Naive thymus-derived CD4-positive, alpha-beta T cell (primary cell): ENCODE measurements at places on chromosomes 12 and 14. TPM values are rescaled to one million over a fixed set of nuclear protein-coding genes. Genes with fewer than 3 reads are reported as not detected.

DNA sequence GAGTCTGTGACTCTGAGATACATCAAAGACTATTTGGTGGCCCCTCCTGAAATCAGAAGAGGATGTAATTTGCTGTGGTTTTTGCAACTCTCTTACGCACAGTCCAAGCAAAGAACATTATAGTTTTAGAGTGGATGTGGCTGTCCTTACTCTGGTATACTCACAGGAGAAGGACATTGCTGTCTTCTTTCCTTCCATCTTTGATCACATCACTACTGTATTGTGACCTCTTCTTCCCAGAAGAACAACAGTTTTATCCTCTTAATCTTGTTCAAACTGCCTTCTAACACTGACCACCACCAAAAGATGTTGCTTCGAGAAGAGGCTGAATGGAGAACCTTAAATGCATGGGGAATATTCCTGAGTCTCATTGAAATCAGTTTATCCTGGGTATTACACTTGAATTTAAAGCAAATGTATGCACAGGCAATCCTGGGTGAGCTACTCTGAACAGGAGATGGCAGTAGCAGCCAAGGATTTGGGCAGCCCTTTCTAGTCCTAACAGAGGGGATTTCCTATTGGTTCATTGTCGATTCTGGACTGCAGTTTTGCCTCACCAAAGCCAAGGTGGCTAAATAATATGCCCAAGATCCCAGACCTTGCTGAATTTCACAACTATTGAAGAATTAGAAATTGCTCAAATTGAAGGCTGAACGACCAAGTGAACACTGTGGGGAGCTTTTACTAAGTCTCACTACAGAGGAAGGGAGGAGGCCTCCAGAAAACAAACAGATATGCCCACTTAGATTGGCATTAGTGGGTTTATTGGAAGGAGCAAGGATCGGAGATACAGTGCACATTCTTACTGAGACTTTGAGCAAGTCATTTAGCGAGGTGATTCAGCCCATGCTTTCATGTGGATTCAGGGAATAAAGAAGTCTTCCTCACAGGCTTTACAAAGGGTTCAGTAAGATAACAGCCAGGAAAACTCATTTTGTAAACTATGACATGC is 282.8 kb downstream of the PAWR start:
- DNase-seq, result no peak

GRCh38 chr14:35051796-35052195 is 5.7 kb downstream of the FAM177A1 start:
- DNase-seq, result no peak

- DNase-seq, result no peak
These were observed 8.7 kb upstream of the ZNF740 start for GRCh38 chr12:53171725-53172329.

DNA sequence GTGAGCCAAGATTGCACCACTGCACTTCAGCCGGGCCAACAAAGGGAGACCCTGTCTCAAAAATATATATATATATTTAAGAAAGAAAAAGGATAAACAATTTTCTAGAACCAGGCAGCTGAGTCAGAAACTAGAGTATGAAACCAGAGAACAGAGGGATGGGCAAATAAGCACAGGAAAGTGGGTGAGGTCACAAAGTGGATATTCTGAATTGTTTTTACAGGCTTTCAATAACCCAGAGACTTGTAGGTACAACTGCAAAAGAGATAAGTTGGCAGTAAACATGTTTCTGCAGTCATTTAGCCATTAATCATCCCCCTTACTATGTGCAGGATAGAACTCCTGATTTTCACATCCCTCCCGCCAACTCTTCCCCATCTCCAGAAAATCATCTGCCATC is 94.2 kb downstream of the BTG1 start:
- no peak for DNase-seq

GRCh38 chr12:39112064-39112463 is 206.7 kb upstream of the CPNE8 start:
- no peak for DNase-seq

- DNase-seq, result no peak
These were observed 513.4 kb downstream of the MED13L start for GRCh38 chr12:115763982-115764621.

Gene TOMM20L
- not detected for total RNA-seq

Gene TAS2R42
- not detected for total RNA-seq

GRCh38 chr12:123468786-123469185 is 10.8 kb downstream of the SNRNP35 start:
- no peak for DNase-seq

GRCh38 chr12:49944046-49944445 is 6.5 kb upstream of the AQP2 start:
- DNase-seq, result no peak

GRCh38 chr12:98370976-98371375 is 144.4 kb upstream of the TMPO start:
- no peak for DNase-seq
